PC-3 (cell line): ENCODE measurements at places on chromosomes 11 and 22. TPM values are rescaled to one million over a fixed set of nuclear protein-coding genes. Genes with fewer than 3 reads are reported as not detected.

GRCh38 chr11:61061081-61061826, 41.0 kb upstream of the CD5 start:
- no peak overlapping the region for H3K27ac ChIP-seq
- H3K27me3 ChIP-seq = no peaks in the 10 kb centered on the region
- peak; percentile 81 for DNase-seq
- H3K36me3 ChIP-seq = no peaks in the 10 kb centered on the region

- peak overlapping the region; percentile 98 for H3K27ac ChIP-seq
- DNase-seq = peak; percentile 72
- H3K27me3 ChIP-seq = no peaks in the 10 kb centered on the region
- H3K36me3 ChIP-seq = no peaks in the 10 kb centered on the region
These were observed 2.7 kb upstream of the RHOD start for GRCh38 chr11:67053896-67054329.

DNA sequence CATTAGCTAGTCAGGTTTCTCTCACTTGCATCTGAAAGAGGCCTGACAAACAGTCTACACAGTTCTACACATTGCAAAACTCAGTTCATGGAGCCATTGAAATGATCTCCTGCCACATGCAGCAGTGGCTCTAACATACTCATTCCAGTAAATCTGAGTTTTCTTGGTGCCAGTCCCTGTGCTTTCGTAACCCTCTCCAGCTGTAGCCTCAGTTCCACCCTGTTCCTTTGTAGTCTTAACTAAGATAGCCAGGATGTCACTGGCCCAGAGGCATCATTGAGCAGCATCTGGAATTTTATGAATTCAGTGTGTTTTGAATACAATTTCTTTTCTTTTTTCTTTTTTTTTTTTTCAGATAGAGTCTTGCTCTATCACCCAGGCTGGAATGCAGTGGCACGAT, 37.4 kb upstream of the ZBED5 start:
- no peak overlapping the region for H3K27ac ChIP-seq
- H3K27me3 ChIP-seq = no peaks in the 10 kb centered on the region
- no peaks in the 10 kb centered on the region for H3K36me3 ChIP-seq

DNA sequence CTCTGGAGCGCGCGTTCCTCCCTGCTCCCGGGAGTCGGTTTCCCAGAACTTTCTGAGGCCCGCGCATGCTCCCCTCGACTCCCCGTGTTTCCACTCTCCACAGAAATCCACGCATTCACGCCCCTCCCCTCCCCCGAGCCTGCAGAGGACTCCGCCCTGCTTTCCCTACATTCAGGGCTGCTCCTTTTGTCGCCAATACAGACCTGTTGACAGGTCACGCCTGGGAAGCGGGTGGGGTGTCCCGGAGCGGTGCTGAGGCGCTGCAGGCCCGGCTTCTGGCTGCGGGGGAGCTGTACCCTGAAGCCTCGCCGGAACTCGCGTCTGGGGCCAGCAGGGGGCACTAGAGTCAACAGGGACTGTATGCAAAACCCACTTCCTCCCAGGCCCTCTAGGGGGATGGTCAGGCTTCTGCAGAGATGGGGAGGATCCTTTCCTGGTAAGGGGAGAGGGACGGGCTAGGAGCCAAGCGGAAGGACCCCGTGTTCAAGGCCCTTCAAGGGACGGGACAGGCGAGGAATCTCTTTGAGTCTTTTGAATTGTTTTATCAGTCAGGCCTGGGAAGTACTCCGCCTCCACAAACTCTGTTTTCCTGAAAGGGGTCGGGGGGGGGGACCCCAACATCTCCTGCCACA, at the start of gene PRAME:
TSS of gene PRAME (minus strand) at position 294 of the 632 bp plus-strand sequence. CDS start 2,433 bp downstream, outside the sequence.
- H3K36me3 ChIP-seq = no peaks in the 10 kb centered on the region
- no peaks in the 10 kb centered on the region for H3K4me1 ChIP-seq
- peak; percentile 80 for DNase-seq
- no peak within 1 kb of the TSS for H3K27ac ChIP-seq
- no peaks in the 10 kb centered on the region for H3K27me3 ChIP-seq

- H3K27ac ChIP-seq = no peak overlapping the region
- H3K4me3 ChIP-seq = no peak overlapping the region
- H3K36me3 ChIP-seq = no peaks in the 10 kb centered on the region
These were observed 62.2 kb upstream of the FDX1 start for GRCh38 chr11:110367571-110367970.

DNA sequence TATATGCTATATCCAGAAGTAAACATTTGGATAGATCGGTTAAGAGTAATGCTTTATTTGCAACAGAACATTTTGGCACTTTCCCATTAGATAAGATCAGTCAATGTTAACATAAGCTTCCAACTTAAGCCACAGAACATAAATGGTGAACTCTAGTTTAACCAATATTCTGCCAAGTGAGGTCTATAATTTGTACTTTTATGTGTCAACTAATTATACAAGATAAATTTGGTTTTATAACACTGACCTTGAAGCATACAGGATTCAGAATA, 23.5 kb upstream of the BLID start:
- H3K36me3 ChIP-seq = peaks cover 43% of the 10 kb centered on the region
- H3K4me1 ChIP-seq = peaks cover 90% of the 10 kb centered on the region
- H3K27ac ChIP-seq = peak overlapping the region; percentile 78
- no peak overlapping the region for H3K4me3 ChIP-seq
- no peaks in the 10 kb centered on the region for H3K27me3 ChIP-seq

GRCh38 chr11:24575392-24575791, 78.5 kb downstream of the LUZP2 start:
- H3K4me3 ChIP-seq = no peak overlapping the region
- H3K4me1 ChIP-seq = peaks cover 22% of the 10 kb centered on the region
- DNase-seq = peak; percentile 78
- H3K27me3 ChIP-seq = no peaks in the 10 kb centered on the region
- H3K27ac ChIP-seq = peak overlapping the region; percentile 70
- no peaks in the 10 kb centered on the region for H3K36me3 ChIP-seq

- no peak overlapping the region for H3K4me3 ChIP-seq
- H3K36me3 ChIP-seq = no peaks in the 10 kb centered on the region
- H3K27me3 ChIP-seq = no peaks in the 10 kb centered on the region
- peaks cover 25% of the 10 kb centered on the region for H3K4me1 ChIP-seq
- H3K27ac ChIP-seq = peak overlapping the region; percentile 17; the same call in 1 of the 2 replicates
These were observed 2.3 kb downstream of the CASTOR1 start for GRCh38 chr22:30286813-30287647.

OR8D4 gene
- not detected in 2 replicates for total RNA-seq

CRACR2B gene
- total RNA-seq = 10.6 and 19.8 TPM in 2 replicates

NPAT gene
- total RNA-seq = 15.6 and 19.6 TPM in 2 replicates

BCO2 gene
- 1.6 and 2.9 TPM in 2 replicates for total RNA-seq
